ENCODE measurements at places on chromosomes 3 and 15.

GRCh38 chr15:41934843-41935242 lies 37.5 kb downstream of the EHD4 start:
- peak; percentile 84 for DNase-seq

- no peak for DNase-seq
Measured at GRCh38 chr3:7576506-7576905, 715.6 kb downstream of the GRM7 start.

DNA sequence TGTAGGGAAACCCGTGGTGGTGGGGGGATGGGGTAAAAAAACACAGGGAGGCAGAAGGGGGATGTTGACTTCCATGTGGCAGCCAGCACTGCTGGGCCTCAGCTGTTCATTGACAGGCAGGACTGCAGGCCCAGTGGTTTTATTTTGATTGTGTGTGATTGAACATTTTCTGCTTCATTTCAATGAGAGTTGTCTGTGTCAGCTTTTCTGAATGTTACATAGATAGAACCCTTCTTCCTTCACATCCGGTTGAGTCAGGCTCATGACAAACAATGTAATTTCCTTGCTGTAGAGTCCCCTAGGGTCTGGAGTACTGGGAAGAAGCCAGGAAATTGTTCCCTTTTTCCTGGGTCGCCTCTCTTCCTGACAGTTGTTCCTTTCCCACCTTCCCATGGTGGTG lies 8.2 kb upstream of the RPP25 start:
- peak; percentile 17 for DNase-seq

DNA sequence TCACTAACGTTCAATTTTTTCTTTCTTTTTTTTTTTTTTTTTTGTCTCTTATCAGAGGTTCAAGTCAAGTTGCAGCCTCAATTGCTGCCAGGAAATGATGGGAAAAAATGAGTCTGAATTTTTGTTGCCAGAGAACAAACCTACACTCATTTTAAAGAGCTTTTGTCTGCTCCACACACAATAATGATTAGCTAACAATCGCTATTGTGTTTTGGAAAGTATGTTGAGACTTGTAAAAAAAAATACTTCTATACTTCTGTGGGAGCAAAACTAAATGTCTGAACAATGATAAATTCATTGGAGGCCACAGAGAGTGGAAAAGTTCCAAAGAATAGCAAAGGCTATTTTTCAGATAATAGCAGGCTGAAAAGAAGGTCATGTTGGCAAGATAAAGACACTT lies 176.3 kb upstream of the LMCD1 start:
- no peak for DNase-seq

DNA sequence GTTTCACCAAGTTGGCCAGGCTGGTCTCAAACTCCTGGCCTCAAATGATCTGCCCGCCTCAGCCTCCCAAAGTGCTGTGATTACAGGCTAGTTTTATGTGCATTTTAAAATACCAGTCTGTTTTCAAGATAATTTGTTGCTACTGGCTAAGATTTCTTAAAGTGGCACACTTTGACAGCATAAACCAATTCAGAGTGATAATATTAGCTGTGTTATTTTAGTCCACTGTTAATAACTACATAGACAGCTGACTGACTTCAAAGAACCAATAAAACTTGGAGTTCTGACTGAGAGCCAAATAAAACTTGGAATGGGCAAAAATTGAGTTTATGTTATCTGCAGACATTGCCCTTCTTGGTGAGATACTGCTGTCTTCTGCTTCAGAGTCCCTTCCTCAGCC lies 291.8 kb downstream of the UBE2E2 start:
- DNase-seq, result no peak

GRCh38 chr3:8645712-8646111 lies 1.1 kb upstream of the SSUH2 start:
- no peak for DNase-seq

DNA sequence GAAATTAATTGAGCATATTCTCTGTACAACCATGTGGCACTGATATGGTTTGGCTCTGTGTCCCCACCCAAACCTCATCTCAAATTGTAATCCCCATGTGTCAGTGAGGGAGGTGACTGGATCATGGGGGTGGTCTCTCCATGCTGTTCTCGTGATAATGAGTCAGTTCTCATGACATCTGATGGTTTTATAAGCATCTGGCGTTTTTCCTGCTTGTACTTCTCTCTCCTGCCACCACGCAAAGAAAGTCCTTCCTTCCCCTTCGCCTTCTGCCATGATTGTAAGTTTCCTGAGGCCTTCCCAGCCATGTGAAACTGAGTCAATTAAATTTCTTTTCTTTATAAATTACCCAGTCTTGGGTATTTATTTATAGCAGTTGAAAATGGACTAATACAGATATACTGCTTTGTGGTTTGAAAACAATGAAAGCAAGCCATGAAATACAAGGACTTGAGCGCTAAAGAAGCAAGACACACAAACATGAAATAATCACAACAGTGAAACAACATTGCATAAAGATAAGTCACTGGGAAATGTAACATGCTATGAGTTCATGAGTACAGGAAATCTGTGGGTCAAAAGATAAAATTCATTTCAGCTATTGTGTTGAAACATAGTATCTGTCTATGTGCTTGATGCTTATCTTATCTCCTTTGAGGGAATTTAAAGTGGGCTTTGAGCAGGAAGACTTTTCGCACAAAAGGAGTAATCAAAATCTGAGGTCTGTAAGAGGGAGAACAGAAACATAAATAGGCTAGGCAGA lies 288.7 kb downstream of the GBE1 start:
- DNase-seq, result no peak

DNA sequence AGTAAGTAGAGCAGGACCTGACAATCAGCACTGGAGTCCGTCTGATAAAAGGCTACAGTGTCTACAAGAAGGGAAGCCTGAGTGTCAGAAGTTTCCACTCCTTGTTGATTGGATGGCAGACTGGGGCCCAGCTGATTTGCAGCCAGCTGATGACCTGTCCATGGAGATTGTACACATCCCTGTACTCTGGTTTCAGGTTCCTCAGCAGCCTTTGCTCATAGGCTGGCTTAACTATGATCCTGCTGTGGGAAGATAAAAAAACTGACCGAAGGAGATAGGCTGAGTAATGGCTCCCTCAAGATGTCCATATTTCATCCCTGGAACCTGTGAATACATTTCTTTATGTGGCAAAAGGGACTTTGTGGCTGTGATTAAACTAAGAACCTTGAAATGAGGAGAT lies 11.7 kb upstream of the LACTB start:
- DNase-seq, result no peak

- no peak for DNase-seq
Measured at GRCh38 chr3:29319798-29320197, 38.9 kb downstream of the RBMS3 start.

DNA sequence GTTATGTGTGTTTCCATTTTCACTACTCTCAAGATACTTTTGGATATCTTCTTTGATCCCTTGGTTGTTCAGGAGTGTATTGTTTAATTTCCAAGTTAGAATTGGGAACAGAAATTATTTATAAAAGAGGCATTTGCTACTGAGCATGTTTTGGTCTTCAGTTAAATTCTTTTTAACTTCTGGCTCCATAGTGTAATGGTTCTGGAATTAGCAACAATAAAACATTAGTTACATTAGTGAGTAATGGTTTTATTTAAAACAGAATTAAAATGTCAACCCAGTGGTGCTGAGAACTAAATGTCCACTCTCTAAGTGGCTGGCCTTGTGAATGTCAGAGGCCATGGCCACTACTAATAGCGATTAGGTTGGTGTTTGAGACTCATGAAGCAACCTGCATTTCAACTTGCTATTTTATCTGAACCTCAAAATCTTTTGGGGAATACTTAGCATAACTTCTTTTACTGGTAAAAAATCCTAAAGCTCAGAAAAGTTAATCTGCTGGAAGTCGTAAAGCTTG lies 19.5 kb upstream of the MASP1 start:
- DNase-seq, result no peak

GRCh38 chr15:76930831-76931396 lies 635 bp upstream of the RCN2 start:
- no peak for DNase-seq

DNA sequence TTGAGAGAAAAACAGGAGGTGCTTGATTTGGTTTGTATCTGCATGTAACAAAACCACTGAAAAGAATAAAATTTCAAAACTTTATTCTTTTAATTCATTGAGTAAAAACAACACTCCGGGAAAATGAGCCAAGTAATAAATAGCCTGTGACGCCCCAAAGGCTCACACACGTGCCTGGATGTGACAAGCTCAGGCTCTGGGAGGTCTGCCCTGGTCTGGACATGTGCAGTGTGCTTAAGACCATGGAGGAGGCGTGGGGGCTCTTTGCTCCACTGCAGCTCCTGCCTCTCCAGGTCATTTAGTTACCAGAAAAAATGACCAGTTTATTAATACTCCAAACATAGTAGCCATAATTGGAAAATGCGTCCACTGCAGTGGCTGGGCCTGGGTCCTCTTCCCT lies 8.6 kb upstream of the NME9 start:
- no peak for DNase-seq

- no peak for DNase-seq
Measured at GRCh38 chr15:96274698-96275097, 55.8 kb upstream of the NR2F2 start.

DNA sequence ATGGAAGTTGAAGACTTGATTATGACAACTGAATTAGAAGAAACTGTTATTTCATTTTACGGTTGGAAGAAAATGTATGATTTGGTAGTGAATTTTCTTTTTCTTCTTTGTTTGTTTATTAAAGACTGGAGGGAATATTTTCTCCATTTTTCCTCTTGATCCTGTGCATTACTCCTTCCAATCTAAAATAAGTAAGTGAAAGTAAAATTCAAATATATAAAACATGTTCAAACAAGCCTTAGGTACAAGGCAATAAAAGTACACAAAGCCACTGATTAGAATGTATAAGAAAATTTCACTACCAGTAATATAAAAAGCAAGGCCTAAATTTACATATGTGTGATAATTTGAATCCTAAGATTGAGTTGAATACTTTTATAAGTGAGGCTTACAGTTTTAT lies 181.2 kb upstream of the MME start:
- no peak for DNase-seq

DNA sequence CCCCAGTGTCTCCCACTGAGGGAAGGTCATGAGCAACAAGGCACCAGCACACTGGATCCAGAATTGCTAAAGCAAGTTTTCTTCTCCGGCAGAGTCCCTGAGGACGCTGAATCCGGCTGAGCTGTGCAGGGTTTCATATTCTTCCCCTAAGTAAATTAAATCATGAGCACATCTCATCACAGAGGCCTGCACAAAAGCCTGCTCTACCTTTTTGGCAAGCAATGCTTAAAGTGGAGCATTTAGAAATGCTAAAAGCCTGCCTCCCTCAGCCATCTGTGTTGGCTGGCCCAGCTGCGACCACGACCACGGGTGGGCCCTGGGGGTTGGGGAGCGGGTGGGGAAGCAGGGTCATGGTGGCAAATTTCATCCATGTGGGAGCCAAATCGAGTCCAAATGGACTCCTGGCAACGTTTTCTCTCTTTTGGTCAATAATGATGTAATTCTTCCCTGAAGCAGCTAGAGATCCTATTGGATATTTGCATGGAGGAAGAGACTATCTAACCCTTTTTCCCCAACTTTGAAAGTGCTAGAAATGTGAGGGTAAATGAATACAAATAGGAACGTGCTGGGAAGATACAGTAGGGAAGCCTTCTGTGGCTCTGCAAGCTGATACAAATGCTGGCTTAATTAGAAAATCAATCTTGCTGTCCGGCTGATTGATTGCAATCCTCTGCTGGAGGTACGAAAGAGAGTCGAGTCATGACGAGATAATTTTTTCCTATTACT lies 532.8 kb upstream of the TBL1XR1 start:
- no peak for DNase-seq

DNA sequence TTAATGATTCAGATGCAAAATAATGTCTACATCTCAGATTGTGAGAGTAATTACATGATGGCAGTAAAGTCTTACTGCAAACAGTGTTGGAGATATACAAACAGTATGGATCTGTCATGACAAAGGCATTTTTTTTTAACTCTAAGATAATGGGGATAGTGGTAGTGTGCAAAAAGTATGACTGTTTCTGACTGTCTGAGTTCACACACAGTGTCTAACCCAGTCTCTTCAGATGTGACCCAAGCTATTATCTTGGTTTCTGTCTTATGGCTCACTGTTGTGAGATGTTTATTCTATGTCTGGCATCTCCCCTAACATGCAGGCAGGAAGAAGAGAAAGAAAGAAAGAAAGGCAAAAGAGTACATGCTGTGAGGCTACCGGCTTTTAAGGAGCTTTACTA lies 17.0 kb downstream of the RPL39L start:
- DNase-seq, result no peak

- DNase-seq, result no peak
Measured at GRCh38 chr3:188537606-188538005, 383.6 kb downstream of the LPP start.

- peak; percentile 86 for DNase-seq
Measured at GRCh38 chr15:40104865-40105516, 3.7 kb downstream of the BMF start.

- DNase-seq, result no peak
Measured at GRCh38 chr3:134094491-134094890, 64.8 kb upstream of the SLCO2A1 start.

DNA sequence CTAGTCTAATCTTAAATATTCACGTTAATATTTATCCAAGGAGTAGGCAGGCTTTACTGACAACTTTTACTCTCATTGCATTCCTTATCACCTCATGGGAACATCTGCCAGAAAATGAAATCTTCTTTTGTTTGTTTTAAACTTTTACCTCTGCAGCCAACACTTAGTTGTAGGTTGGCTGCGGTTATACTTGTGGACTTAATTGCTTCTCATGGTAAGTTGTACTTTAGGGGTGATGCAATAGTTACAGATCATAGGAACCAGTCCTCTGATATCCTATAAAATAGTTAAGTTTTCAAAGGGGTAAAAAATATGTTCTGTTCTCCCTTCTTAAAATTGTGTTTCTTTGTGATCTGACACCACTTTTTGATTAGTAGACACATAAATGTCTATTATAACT lies 321.9 kb downstream of the ZPLD1 start:
- no peak for DNase-seq

DNA sequence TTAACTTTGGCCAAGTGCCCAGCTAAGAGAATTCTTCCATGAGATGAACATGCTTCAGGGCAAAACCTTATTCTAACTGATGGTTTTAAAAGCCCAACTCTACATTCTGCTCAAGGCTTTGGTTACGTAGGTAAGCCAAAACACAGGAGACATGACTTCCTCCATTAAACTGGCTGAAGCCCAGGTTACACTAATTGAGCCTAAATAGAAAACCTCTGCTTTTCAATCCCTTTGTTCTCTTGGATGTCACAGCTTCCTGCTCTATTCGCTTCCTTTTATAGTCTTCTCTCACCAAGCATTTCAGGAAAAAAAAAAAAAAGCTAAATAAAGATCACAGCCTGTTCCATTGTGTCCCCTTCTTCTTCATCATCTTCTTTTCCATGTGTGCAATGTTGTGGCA lies 420.4 kb downstream of the TIGIT start:
- DNase-seq, result no peak

- DNase-seq, result no peak
Measured at GRCh38 chr3:37291275-37291700, 116.9 kb upstream of the LRRFIP2 start.

All from activated CD4-positive, alpha-beta T cell treated with anti-CD3 and anti-CD28 coated beads, Interleukin-10, Interleukin-2, amounts not matched to agents 100 ng/mL and 50 ng/mL, durations not matched to agents 16 hours and 8 hours (primary cell).